Stimulated activated CD8-positive, alpha-beta memory T cell treated with anti-CD3 and anti-CD28 coated beads, Interleukin-15, amount 100 ng/mL, for 4 hours (primary cell): ENCODE measurements at places on chromosomes 2 and 18.
A peak's percentile ranks its signal among the peaks of the same experiment; 100 is the strongest.

GRCh38 chr2:136497709-136498108, 267.6 kb upstream of the THSD7B start:
- DNase-seq = no peak

- DNase-seq = no peak
These were observed 7.0 kb upstream of the PER2 start for GRCh38 chr2:238295144-238296112.

GRCh38 chr2:85437488-85438200, 19.1 kb downstream of the SH2D6 start:
- DNase-seq = peak; percentile 61

GRCh38 chr2:221310730-221311129, 261.4 kb downstream of the EPHA4 start:
- DNase-seq = no peak

- no peak for DNase-seq
These were observed 9.8 kb upstream of the MGAT5 start for GRCh38 chr2:134244086-134244485.

DNA sequence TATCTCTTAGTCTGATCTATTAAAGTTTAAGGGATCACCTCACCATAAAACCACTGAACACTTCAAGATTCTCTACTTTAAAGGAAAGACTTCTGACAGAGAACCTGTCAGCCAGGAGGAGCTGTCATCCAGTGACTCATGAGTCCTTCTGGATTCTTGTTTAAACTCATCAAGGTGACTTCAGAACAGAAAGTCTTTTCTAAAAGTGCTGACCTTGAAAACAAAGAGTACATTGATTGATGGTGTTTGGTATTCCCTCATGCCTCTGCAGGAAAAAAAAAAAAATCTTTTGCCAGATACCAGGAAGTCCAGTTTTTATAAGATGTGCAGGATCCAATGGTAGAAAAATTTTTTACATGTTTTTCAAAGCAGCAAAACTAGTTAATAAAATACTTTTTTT, 12.3 kb downstream of the DSG2 start:
- DNase-seq = no peak

GRCh38 chr2:240905176-240905781, 857 bp upstream of the CROCC2 start:
- no peak for DNase-seq

DNA sequence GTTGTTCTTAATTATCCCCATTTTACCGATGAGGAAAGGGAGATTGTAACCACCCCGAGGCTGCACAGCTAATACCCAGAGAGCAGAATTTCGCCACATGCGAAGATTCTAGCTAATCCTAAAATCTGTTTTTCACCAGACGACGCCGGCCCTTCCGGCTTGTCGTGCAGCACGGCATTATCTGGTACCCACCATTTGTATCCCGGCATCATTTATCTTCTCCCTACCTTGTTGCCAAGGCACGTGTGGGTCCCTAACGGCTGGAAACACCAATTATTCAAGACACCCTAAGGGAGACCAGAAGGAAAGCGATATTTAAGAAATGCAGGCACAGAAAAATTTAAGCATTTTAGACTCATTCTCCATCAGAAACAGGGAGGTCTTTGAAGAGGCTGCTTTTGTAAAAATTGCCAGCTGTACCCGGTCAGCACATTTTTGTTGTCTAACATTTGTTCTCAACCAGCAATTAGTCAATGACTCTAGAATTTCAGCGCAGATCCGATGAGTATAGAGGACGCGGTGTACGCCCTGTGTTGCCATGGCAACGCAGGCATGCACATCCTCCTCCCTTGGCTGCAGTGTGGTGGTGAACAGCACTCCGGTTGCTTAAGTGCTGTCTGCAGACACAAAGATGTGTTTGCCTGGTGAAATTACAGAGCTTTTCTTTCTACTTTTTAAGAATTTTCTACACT, 111.6 kb downstream of the AGAP1 start:
- DNase-seq = no peak

GRCh38 chr18:34598120-34598635, 111.9 kb upstream of the DTNA start:
- no peak for DNase-seq

GRCh38 chr18:9918016-9918680, 4.3 kb downstream of the VAPA start:
- DNase-seq = no peak

GRCh38 chr2:101820519-101820918, 123.0 kb downstream of the MAP4K4 start:
- DNase-seq = no peak

DNA sequence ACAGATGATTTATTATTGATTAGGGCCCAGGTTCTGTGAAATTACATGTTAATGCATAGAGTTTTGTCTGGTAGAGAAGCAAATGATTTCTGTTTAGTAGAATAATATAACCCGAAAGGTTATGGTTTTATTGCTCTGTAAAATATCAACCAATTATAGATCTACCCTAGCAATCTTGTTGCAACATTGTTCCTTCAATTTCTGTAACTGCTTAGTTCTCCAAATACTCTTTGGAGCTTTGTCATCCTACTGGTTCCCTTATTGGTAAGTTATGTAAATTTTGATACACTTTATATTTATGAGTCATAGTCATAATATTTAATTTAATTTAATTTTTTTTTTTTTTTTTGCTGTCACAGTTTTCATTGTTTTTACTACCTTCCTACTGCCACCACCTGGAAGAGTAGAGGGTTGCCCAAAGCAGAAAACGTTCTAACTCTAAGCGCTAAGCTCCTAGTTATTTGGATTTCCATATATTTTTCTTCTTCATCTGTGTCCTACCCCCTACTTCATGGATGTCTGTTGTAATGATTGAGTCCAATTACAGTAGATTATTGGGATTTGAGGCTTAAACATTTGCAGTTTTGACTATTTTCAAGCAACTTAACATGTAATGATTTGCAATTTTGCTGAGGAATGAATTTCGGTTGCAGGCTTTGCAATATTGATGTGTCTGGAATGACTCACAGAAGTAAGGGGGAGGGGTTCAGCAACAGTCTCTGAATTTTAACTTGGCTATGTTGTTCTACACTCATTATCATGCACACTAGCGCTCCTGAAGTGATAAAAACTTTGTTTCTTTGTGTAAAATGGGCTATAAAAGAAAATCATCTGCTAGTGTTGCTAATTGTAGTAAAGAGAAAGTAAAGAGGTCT, 51.1 kb downstream of the NABP1 start:
- no peak for DNase-seq

DNA sequence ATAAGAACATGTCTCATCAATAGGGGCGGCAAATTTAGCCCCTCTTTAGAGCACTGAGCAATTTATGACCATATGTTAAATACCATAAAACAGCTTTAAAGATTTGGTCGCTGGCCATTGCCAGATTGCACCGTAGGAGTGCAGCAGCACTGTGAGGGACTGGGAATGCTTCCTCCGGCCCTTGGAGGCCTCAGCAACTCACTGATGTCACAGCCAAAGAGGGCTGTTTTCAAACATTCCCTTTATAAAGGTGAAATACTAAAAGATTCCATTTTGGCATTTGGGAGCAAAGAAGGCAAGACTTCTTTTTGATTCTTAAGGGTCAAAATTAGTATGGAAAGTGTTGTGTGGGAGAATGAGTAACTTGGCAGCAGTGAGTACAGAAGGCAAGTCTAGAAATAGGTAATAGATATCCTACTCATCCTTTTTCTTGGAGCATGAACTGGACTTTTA, 63.7 kb downstream of the BABAM2 start:
- DNase-seq = no peak

- no peak for DNase-seq
These were observed 20.0 kb upstream of the MTCL1 start for GRCh38 chr18:8685141-8685913.

DNA sequence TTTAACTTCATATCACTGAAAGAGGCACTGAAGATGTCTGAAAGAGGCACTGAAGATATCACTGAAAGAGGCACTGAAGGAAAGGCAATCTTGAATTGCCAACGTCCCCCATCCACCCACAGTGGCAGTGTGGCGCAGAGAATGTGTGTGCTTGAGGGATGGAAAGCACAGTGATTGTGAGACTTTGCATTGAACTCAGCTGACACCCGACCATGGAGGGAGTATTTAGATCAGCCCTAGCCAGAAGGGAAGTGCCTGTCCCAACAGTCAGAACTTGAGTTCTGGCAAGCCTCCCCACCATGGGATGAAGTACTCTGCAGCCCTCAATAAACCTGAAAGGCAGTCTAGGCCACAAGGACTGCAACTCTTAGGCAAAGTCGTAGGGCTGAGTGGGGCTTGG, 33.8 kb downstream of the MAP4K3 start:
- DNase-seq = no peak

GRCh38 chr2:210046851-210047500, 44.5 kb downstream of the RPE start:
- no peak for DNase-seq

DNA sequence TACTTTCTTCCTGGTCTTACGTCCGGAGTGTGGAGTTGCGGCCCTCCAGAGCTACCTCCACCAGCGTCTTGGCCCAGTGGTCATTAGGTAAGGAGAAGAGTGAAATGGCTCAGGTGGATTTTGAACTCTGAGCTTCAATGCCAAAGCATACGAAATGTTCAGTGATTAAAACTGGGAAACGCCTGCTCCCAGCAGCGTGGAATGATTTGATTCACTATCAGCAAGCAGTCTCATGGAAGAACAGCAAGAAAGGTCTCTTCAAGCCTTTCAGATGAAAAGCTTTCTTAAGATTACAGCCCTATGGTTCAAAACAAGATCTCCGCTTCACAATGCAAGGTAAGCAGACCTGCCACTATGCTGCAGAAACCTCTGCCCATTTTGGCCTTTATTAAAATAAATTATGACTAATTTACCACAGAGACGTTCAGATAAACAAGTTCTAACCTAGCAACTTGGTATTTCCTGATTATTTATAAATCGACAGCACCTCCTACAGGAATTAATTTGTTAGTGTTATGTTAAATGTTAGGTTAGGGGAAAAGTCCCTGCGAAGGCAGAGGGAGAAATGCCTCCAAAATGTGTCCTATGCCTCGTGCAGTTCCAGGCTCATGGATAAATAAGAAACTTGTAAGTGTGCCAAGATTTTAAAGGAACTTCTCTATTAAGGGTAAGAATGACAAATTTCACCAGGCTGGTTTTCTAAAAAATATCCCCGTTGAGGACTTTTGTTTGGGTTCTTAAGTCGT, 10.1 kb downstream of the SP9 start:
- DNase-seq = no peak

DNA sequence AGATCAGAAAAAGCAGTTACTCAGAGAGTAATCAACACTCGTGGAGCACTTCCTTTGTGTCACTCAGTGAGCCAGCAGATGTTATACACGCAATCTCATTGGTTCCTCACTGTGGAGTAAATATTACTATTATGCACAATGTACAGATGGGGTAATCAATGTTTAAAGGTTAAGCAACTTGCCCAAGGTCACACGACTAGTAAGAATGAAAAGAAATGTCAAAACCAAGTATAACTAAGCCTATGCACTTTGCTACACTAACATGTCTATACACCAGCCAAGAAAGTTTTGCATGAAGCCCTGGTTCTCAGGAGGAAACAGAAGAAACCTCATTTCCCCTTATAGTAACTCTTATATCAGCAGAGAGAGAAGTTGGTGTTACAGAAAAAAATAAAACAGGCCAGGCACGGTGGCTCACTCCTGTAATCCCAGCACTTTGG, 5.4 kb downstream of the METTL21A start:
- no peak for DNase-seq

DNA sequence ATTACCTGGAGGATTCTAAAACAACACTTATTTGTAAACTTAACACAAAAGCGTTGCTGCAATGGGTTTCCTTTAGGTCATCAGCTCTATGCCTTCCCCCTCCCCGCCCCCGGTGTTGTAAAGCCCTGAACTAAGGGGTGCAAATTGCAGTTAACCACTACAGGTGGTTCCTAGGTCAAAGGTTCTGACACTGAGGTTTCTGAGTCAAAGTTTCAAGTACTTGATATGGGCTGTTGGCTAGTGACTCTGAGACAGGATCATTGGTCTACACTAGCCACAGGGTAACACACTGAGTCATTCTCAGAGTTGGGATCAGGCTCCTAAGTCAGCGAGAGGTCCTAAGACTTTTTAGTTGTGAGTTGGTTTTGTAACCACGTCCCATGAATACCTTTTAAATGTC, 15.4 kb downstream of the IL1B start:
- DNase-seq = no peak

GRCh38 chr2:17375262-17375661, 143.0 kb downstream of the RAD51AP2 start:
- DNase-seq = no peak

DNA sequence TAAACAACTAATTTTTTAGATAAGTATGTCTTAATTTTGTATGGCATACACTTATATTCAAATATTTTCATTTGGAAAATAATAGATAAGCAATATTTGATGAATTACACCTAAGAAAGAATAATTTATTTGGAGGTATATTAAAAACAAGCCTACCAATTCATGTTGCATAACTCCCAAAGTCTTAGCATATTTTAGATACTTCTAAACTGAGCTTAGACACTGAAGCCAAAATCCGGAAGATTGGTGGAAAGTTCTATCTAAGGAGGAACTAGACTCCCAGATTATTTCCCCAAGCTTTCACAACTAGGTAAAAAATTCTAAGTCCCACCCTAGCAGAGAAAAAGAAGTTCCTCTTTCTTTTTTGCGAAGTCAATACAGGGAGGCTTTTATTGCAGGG, 221.0 kb upstream of the MMADHC start:
- no peak for DNase-seq

DNA sequence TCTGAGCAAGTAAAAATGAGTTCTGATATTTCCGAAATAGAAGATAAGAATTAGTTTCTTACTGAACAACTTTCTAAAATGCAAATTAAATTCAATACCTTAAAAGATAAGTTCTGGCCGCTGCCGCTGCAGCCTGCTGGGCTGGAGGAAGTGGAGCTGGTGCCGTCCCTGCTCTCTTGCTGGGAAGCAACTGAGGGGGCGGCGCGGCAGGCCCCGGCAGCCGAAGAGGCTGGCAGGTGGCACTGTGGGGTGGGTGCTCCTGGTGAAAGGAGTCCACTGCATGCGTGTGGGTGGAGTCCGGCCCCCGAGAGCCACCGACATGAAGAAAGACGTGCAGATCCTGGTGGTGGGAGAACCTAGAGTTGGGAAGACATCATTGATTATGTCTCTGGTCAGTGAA, 89.5 kb upstream of the ZNF519 start:
- no peak for DNase-seq

- no peak for DNase-seq
These were observed 35.6 kb upstream of the UBE2F start for GRCh38 chr2:237931205-237931721.

- DNase-seq = no peak
These were observed 70.6 kb downstream of the ALK start for GRCh38 chr2:29850794-29851193.

DNA sequence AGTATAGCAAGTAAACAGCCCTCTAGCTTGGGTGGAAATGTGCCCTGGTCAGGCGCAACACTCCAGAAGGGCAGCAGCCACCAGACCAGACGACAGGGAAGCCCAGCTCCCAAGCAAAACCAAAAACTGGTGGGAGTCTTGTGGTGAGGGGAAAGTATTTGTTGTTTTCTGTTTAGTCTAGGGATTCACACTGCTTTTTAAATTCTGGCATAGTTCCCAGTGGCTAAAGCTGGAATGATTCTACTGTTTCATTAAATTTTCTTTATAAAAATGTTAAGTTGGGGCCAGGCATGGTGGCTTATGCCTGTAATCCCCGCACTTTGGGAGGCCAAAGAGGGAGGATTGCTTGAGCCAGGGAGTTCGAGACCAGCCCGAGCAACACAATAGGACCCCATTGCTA, 38.5 kb downstream of the MERTK start:
- no peak for DNase-seq
